ENCODE measurements at places on chromosomes 6 and 20.

DNA sequence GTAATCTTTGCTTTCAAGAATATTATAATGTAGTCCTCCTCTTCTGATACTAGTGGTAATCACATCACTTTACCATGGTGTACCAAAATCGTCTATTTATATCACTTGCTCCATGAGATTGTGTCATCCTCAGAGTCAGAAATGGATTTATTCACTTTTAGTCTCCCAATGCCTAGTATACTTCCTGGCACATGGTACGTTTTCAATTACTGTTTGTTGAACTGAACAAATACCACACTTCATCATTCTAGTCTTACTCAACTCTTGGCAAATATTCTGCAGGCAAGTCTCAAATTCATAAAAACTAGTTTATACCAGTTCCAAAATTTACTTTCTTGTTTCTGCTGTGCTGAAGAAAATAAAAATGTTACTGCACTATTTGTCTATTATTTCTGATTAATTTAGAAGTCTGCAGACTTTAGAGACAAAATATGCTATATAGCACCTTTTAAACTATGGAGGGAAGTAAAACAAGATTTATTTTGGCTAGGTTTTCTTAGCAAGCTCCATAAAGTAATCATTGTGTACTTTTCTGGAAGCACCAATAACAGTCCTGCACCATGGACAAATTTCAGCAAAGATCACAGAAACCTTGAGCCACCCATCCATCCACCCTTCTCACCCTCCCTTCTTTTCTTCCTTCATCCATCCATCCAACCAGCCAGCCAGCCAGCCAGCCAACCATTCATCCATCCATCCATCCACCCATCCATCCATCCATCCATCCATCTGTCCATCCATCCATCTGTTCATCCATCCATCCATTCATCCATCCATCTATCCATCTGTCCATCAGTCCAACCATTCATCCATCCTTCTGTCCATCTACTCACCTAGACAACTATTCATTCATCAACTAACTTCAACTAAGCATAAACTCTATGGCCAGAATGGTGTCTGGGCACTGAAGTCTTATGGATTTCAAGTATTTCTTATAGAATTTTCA is 102.1 kb upstream of the STMND1 start:
- no peak for DNase-seq

DNA sequence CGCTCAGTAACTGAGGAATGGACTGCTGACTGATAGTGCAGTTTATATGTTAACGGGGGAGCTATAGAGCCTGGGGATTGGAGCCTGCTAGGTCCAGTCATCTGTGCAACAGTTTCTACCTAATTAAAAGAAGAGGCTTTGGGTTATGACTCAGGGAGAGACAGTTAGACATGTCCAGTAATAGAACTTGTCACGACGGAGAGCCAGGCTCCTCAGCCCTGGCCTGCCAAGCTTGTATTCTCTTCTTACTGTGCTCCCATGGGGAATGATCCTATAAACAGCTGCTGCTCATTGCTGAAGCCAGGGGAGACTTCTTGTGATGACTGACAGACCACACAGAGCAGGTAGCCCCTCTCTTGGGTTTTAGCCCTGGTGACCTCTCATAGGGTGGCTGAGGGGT is 69.3 kb downstream of the SYNJ2 start:
- DNase-seq = no peak

DNA sequence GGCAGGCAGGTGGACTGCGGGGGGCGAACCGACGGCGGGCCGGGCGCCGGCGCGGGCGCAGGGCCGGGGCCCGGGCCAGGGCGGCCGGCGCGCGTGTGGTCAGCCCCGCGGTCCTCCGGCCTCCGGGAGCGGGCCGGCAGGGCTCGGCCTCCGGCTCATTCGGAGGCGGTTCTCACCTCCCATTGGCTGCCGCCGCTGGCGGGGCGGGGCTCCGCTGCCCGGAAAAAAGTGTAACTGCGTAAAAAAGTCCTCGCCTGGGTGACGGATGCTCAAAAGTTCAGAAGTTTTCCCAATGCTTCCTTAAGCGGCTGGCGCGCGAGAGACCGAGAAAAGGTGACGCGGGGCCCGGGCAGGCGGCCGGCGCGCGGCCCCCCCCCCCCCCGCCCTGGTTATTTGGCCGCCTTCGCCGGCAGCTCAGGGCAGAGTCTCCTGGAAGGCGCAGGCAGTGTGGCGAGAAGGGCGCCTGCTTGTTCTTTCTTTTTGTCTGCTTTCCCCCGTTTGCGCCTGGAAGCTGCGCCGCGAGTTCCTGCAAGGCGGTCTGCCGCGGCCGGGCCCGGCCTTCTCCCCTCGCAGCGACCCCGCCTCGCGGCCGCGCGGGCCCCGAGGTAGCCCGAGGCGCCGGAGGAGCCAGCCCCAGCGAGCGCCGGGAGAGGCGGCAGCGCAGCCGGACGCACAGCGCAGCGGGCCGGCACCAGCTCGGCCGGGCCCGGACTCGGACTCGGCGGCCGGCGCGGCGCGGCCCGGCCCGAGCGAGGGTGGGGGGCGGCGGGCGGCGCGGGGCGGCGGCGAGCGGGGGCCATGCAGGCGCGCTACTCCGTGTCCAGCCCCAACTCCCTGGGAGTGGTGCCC is at the start of gene FOXC1:
Gene FOXC1 (plus strand): TSS at position 268 of the 849 bp plus-strand sequence. CDS start 531 bp downstream, at position 799.
- DNase-seq = no peak

- no peak for DNase-seq
These were observed 16.4 kb upstream of the POLR1H start for GRCh38 chr6:30044630-30045029.

DNA sequence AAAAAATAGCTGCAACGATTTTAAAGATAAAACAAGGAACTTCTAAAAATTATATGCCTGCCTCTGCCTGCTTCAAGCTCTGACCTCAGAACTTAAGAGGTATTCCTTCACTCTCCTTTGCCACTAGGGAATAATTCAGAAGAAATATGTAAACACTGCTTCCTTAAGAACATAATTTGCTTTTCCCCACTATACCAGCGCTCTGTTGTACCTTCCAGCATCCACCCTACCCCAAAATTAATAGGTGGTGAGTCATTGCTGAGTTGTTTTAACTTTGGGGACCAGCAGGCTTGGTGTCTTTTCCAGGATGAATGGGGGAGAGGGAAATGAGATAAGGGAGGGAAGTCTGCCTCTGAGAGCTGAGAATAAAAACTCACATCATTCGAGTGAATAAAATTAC is 107.7 kb upstream of the ATXN1 start:
- no peak for DNase-seq

DNA sequence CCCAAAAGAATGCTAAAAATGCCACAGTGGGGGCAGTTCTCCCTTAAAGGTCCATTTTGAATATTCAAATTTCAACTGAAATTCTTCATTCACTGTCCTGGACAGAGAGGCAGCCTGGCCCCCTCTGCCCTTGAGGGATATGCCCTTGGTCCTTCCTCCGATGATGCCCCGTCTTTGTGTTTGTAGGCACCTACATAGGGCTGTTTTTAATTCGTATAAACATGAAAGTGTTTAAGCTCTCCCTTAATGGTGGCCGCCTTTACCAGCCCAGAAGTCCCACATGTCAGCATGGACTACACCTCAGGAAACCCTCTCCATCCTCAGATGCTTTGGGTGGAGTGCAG is 70.2 kb downstream of the SSR1 start:
- DNase-seq = no peak

DNA sequence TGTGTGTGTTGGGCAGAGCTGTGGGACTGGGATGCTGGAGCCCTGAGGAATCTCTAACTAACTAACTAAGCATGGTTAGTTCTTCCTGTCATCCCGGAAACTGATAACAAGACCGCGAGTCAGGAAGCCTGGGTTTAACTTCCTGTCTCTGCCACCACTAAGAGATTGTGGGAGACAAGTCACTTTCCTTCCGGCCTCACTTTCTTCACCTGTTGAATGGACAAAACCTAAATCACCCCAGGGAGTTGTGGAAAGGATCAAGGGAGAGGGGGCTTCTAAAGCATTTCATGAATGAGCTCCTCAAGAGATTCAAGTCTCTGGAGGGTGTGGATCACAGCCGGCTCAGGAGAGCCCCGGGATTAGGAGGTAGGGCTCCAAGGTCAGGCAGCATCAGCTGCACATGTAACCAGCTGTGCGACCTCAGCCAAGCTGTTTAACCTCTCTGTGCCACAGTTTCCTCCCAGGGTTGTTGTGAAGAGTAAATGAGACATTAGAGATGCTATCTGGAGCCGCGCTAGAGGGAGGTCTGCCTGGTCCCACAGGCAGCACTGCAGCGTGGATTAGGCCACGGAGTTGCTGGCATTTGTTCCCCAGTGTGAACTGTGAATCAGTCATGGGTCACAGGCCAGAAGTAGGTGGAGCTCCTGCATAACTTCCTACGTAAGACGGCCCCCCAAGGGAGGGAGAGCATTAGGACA is 105.1 kb downstream of the TOX2 start:
- peak; percentile 92 for DNase-seq

GRCh38 chr6:129866256-129866655 is 5.1 kb upstream of the TMEM244 start:
- DNase-seq = no peak

GRCh38 chr6:161876231-161876630 is 602.4 kb upstream of the AGPAT4 start:
- DNase-seq = no peak

DNA sequence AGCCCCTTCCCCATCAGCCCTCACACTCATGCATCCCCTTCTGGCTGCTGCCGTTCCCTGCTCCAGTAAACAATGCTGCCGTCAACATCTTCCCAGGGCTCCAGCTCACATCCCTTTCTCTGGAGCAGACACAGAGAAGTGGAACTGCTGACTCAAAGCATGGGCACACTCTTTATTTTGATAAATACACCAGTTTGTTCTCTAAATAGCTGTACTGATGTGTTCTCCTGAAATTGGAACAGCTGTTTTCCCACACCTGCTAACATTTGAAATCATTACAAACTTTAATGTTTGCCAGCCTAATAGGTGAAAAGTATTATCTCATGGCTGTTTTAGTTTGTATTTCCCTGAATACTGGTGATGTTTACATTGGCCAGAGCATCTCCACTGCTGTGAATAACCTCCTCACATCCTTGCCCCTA is 102.1 kb upstream of the NXT1 start:
- no peak for DNase-seq

DNA sequence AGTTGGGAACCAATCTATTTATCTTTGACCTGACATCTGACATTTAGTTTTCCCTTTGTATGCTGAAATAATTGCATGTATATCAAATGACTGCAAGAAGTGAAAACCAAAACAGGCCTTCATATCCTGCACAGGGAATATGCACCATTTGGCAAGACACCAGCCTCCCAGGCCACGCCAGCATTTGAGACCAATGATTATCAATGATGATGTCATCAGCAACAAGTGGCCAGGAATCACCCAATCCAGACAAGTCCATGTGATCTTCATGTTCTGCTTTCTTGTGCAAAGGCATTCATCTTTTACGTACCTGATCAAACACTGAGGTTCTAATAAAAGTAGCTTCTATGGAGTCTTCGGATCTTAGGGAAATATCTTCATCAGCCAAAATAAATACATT is 107.4 kb upstream of the TENT5A start:
- no peak for DNase-seq

DNA sequence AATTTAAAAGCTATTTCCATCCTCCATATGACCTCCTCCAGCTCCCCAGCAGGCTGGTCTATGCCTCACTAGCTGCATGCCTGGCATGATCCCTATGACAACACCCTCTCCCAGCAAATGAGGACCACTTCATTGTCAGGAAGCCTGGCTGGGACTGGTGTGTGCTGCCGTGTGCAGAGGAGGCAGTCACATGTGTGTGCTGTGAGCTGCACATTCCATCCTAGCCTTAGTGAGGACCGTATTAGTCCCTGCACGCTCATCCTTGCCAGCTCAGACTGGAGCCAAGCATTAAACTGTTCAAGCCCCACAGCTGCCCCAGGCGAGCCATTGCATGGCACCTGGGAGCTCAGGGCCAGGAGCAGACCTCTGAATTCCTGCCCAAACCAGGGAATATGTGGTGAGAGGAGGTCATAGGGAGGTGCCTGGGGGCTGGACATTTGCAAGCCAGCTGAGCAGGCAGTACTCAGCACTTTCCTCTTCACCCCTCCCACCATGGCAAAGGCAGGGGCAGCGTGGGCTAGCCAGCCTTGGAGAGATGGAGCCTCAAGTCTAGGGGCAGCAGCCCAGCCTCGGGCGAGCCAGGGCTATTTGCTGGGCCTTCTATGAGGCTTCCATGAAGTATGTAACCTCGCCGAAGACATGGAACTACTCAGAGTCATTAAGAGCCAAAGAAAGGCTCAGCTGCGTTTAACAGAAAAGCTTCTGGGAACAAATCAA is 8.7 kb upstream of the CCN5 start:
- no peak for DNase-seq

DNA sequence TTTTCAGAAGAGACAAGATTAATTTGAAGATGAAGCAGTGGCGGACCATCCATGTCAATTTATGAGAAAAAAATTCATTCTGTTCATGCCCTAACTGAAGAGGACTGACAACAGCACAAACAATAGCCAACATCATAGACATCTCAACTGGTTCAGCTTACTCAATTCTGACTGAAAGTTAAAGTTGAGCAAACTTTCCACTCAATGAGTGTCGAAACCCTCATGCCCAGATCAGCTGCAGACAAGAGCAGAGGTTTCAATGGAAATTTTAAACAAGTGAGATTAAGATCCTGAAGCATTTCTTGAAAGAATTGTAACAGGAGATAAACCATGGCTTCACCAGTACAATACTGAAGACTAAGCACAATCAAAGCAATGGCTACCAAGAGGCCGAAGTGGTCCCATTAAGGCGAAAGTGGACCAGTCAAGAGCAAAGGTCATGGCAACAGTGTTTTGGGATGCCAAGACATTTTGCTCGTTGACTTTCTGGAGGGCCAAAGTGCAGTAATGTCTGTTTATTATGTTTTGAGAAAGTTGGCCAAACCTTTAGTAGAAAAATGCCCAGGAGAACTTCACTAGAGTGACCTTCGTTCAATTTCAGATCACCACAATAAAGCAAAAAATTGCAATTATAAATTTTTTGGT is 6.1 kb upstream of the SFT2D1 start:
- no peak for DNase-seq

DNA sequence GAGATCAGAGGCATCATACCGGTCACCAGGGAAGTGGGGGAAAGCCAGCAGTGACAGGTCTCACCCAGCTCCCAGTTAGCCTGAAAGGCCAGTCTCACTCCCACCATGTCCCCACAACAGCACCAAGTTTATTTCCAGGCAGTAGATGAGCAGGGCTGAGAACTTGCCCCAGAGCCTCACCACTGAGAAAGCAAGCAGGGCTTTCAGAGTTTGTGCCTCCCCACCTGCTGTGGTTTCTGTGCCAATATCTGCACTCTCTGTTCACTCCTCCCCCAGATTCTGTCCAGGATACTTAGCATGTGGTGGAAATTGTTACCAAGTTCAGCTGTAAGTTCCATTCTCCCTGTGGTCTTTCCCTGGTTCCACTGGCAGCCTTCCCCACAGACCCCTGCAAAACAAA is 255.0 kb upstream of the HTR1E start:
- DNase-seq = no peak

DNA sequence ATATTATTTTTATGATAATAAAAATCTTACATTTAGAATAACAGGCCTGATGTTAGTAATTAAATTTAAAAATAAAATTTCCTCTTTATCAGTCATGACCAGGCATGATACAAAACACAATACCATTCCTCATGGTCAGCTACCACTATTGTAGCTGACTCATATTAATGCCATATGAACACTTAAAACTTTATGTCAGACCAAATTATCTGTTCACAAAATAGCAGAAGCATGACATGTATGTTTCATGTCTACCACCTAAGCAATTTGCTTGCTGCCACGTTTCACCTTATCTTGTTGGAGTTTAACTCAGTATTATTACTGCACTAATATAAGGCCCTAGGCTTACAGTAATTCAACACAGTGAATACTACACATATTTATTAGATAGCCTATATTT is 65.7 kb downstream of the HTR1B start:
- no peak for DNase-seq

All from Jurkat, Clone E6-1 (cell line).